DND-41 (cell line): ENCODE measurements at places on chromosomes 12 and 14.

GRCh38 chr12:88266806-88267360 is 124.8 kb downstream of the TMTC3 start:
- no peaks in the 10 kb centered on the region for H3K27me3 ChIP-seq
- no peak overlapping the region for H3K4me3 ChIP-seq
- no peak for DNase-seq
- no peak overlapping the region for H3K27ac ChIP-seq
- H3K36me3 ChIP-seq, result no peaks in the 10 kb centered on the region

DNA sequence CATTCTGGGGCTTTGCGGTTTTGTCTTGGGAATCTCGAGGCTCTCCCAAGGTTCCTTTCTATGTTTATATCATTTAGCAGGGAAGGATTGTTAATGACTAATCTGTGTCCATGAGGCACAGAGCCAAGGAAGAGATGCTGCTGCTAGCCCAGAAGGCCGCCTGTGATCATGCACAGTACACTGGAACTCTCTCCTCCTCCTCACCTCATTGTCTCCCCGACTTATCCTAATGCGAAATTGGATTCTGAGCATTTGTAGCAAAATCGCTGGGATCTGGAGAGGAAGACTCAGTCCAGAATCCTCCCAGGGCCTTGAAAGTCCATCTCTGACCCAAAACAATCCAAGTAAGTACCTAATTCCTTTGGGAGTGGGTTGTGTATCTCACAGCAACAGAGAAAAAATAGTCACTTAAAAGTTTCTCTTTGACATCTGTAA is at the start of gene NR1H4:
Gene NR1H4 (plus strand): TSS at position 151 of the 435 bp plus-strand sequence. CDS start 19,458 bp downstream, outside the sequence.
- H3K36me3 ChIP-seq, result no peaks in the 10 kb centered on the region
- no peak within 1 kb of the TSS for H3K4me3 ChIP-seq
- peaks cover 9% of the 10 kb centered on the region for H3K27me3 ChIP-seq
- DNase-seq, result no peak
- H3K4me1 ChIP-seq, result no peaks in the 10 kb centered on the region
- no peak within 1 kb of the TSS for H3K27ac ChIP-seq

- H3K4me3 ChIP-seq, result no peak overlapping the region
- no peak for DNase-seq
- H3K4me1 ChIP-seq, result no peaks in the 10 kb centered on the region
- H3K36me3 ChIP-seq, result peaks cover 91% of the 10 kb centered on the region
- H3K27me3 ChIP-seq, result no peaks in the 10 kb centered on the region
Measured at GRCh38 chr12:131774576-131775391, 53.4 kb upstream of the MMP17 start.

- H3K27ac ChIP-seq, result no peak overlapping the region
- DNase-seq, result no peak
- no peak overlapping the region for H3K4me3 ChIP-seq
- H3K4me1 ChIP-seq, result no peaks in the 10 kb centered on the region
- no peaks in the 10 kb centered on the region for H3K36me3 ChIP-seq
- no peaks in the 10 kb centered on the region for H3K27me3 ChIP-seq
Measured at GRCh38 chr12:1838205-1838993, 18.0 kb downstream of the LRTM2 start.

DNA sequence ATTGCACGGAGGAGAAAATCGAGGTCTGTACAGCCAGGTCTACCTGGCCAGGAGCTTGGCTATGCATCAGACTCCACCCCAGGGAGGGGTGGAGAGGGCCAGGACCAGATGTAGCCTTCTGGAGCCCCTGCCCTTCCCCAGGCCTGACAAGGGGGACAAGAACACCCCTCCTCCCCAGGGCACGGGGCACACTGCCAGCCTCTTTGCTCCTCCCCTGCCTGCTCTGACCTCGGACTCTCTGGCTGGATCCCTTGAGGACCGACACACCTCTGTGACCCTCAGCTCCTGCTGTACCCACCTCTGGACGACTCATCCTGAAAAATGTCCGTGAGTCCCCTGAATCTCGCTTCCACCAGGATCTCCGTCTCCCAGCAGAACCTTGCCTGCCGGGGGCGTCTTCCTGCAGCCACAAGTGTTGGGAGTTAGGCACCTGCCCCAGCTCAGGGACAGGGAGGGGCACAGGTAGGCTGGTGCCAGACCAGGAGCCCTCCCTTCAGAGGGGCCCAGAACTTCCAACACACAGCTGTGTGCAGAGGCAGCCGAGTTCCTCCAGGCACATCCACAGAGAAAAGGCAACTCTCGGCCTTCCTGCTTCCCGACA is 21.8 kb downstream of the AHNAK2 start:
- no peak for DNase-seq
- no peaks in the 10 kb centered on the region for H3K36me3 ChIP-seq
- no peak overlapping the region for H3K4me3 ChIP-seq
- no peaks in the 10 kb centered on the region for H3K4me1 ChIP-seq

GRCh38 chr12:62915204-62915529 is 19.8 kb downstream of the PPM1H start:
- H3K4me1 ChIP-seq, result no peaks in the 10 kb centered on the region
- DNase-seq, result no peak
- no peak overlapping the region for H3K27ac ChIP-seq
- no peak overlapping the region for H3K4me3 ChIP-seq
- H3K27me3 ChIP-seq, result no peaks in the 10 kb centered on the region

- H3K4me1 ChIP-seq, result no peaks in the 10 kb centered on the region
- DNase-seq, result no peak
- no peaks in the 10 kb centered on the region for H3K36me3 ChIP-seq
- no peak overlapping the region for H3K27ac ChIP-seq
- H3K27me3 ChIP-seq, result peaks cover 3% of the 10 kb centered on the region
Measured at GRCh38 chr12:57166971-57167371, 19.6 kb upstream of the LRP1-AS start.

- H3K4me1 ChIP-seq, result no peaks in the 10 kb centered on the region
- no peaks in the 10 kb centered on the region for H3K27me3 ChIP-seq
- H3K36me3 ChIP-seq, result peaks cover 62% of the 10 kb centered on the region
- no peak overlapping the region for H3K27ac ChIP-seq
- DNase-seq, result no peak
Measured at GRCh38 chr12:57261428-57261865, 10.5 kb upstream of the STAC3 start.

DNA sequence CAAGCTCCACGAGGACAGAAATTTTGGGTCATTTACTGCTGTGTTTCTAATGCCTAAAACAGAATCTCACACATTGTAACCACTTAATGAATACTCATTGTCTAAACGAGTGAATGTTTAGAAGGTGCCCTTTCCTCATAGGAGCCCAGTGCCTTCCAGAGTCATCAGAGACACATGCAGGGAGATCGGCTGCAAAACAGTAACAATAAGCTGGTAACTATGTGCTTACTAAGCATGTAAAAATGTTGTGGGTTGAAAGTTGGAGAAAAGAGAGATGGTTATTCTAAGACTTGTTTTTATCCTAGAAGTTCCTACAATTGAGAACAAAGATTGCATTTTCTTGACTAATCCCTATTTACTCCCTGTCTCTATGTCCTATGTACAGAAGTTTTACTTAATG is 7.4 kb downstream of the TESPA1 start:
- DNase-seq, result no peak
- peaks cover 72% of the 10 kb centered on the region for H3K4me1 ChIP-seq
- no peaks in the 10 kb centered on the region for H3K27me3 ChIP-seq
- H3K27ac ChIP-seq, result peak overlapping the region; percentile 98

DNA sequence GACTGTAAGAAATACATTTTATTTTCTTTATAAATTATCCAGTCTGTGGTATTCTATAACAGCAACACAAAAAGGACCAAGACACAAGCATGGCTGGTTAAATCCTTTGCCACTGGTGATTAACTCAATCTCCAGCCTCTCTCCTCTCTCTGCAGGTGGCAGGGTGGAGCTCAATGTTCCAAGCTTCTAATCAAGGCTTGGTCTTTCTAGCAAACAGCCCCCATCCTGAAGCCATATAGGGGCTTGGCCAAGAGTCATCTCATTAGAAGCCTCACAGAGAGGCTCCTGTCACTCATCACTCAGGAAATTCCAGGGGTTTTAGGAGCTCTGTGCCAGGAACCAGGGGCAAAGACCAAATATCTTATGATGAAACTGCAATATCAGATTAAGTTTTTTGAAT is 12.0 kb downstream of the C12orf75 start:
- no peaks in the 10 kb centered on the region for H3K27me3 ChIP-seq
- no peak overlapping the region for H3K4me3 ChIP-seq
- DNase-seq, result no peak
- H3K4me1 ChIP-seq, result peaks cover 16% of the 10 kb centered on the region
- H3K27ac ChIP-seq, result 0 out of 2 replicates have a peak overlapping the region, but pooled peaks have one; percentile 5

GRCh38 chr12:39990122-39991101 is 115.5 kb downstream of the SLC2A13 start:
- DNase-seq, result peak; percentile 16
- H3K4me1 ChIP-seq, result no peaks in the 10 kb centered on the region
- H3K27me3 ChIP-seq, result no peaks in the 10 kb centered on the region
- no peaks in the 10 kb centered on the region for H3K36me3 ChIP-seq

- peaks cover 39% of the 10 kb centered on the region for H3K4me1 ChIP-seq
- no peaks in the 10 kb centered on the region for H3K36me3 ChIP-seq
- peak; percentile 88 for DNase-seq
- H3K27me3 ChIP-seq, result no peaks in the 10 kb centered on the region
- peak overlapping the region; percentile 95 for H3K27ac ChIP-seq
- H3K4me3 ChIP-seq, result 0 out of 2 replicates have a peak overlapping the region, but pooled peaks have one; percentile 22
Measured at GRCh38 chr14:98931911-98932310, 340.1 kb downstream of the BCL11B start.

DNA sequence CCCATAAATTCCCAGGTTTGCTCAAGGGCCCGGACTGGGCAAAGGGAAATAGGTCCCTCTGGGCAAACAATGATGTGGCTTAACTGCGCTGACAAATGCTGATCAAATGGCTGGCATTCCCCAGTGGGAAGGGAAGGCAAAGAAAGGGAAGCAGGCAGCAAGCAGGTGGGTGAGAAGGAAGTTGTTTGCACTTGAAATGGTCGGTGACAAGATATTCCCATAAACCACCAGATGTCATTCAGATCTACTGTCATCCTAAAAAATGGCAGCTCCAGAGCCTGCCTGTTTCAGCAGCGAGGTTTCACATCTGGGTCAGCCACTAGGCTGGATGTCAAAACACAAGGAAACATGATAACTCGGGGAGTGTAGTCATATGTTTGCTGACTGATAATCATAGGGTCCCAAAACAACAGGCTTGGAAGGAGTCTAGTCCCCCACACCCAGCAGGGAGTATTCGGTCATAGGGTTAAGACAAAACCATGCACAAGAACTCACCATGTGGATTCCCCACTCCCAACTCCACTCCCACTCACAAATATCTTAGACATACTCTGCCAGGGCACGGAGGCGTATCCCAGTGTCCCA is 37.9 kb upstream of the MDM1 start:
- DNase-seq, result no peak
- H3K36me3 ChIP-seq, result no peaks in the 10 kb centered on the region
- peaks cover 22% of the 10 kb centered on the region for H3K4me1 ChIP-seq
- no peak overlapping the region for H3K27ac ChIP-seq
- no peak overlapping the region for H3K4me3 ChIP-seq

DNA sequence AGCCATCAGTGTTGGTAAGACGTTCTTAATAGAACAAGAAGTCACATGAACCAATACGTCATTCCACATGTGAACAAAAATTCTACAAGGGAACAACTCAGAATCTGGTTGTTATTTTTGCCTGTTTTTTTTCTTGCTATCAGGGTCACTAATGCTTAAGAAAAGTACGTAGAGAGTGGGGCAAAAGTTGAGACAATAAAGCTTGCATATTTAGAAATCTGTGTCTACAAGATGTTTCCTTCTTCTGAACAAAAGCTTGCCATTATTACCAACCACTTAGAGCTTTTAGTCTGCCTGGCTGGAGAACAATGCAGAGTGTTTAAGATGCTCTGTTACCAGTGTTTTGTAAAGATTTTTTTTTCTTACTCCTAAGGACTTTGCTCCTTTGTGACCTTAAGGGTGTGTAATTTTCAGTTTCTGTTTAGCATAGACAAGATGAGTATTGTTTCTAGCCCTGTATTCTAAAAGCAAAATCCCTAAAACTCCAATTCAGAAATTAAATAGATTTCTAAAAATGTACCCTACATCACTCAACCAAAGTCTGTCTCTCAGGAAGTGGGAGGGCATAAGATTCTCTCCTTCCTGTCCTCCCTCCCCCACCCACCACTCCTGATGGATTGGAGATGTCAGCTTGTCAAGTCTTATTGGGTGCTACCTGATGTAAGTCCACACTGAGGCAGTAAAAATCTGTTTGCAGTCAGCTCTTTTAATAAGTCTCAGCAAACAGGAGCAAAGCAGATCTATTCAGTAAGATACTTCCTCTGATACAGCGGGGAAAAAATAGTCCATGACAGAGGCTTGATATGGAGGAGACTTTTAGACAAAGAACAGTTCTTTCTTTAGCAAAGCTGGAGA is 267.6 kb downstream of the GRIN2B start:
- no peak overlapping the region for H3K27ac ChIP-seq
- H3K27me3 ChIP-seq, result no peaks in the 10 kb centered on the region
- no peak for DNase-seq
- H3K36me3 ChIP-seq, result no peaks in the 10 kb centered on the region

DNA sequence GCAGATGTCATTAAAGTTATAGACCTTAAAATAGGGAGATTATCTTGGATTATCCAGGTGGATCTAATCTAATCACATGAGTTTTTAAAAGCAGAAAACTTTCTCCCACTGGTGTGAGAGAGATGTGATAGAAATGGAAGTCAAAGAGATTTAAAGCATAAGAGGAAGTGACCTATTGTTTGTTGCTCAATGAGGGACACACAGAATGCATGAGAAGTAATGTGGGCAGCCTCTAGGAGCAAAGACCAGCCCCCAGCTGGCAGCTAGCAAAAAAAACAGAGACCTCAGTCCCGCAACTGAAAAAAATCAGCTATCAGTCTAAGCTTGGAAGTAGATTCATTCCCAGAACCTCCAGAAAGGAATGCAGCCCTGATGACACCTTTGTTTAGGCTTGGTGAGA is 24.6 kb upstream of the ANP32D start:
- H3K27me3 ChIP-seq, result peaks cover 4% of the 10 kb centered on the region
- H3K36me3 ChIP-seq, result no peaks in the 10 kb centered on the region

DNA sequence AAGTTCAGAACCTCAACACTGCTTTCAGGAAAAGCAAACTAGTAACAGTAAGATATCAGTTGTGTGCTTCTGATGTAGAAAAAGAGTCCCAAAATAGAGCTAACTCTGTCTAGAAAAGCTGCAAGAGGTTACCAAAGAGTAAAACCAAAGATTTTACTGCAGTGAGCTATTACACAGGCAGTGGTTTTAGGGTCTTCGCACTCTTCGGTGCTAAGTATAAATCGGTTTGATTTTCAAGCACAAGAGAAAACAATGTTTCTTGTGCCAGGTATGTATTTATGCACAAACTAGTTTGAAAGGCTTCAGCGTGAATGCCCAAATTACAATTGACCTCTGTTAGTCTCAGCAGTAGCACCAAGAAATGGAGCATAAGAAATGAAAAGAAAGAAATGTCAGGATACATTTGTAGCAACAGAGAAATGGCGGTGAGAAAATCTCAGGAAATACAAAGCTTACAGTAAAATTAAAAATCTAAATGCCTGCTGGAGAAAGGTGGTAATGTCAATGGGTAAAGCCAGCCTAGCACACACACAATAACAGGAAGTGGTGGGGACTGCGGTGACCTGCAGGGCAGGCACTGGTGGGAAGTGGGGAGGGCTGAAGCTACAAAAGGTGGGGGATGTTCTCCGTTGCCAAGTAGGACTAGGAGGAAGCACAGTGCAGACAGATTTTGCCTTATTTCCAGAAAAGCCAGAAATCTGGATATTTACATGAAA is 18.0 kb upstream of the DYRK2 start:
- peak overlapping the region; percentile 98 for H3K27ac ChIP-seq
- H3K36me3 ChIP-seq, result no peaks in the 10 kb centered on the region
- H3K4me3 ChIP-seq, result peak overlapping the region; percentile 44
- peak; percentile 95 for DNase-seq
